ENCODE measurements at places on chromosomes 5 and 9.

GRCh38 chr5:33901156-33901555 lies 9.4 kb upstream of the ADAMTS12 start:
- DNase-seq = no peak

DNA sequence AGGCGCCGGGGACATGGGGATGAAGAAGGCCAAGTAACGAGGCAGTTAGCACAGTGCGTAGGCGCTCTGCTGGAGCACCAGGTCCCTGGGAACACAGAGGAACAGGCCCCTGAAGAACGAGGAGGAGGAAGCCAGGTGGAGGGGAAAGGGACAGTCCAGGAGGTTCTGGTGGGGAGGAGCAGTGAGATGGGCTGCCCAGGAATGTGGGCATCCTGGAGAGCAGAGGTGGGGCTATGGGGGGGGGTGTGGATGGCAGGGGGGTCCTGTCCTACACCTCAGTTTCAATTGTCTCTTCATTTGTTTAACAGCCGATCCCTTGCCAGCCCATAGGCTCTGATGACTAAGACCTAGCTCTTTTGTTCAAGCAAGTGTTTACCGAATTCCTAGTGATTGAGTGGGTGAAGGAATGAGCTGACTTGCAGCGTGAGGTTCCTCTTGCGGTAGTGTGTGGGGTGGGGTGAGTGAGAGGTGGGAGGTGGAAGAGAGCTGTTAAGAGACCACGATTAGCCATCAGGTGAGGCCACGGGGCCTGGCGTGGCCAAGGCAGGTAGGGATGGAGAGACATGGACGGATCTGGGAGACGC lies 8.4 kb upstream of the PHYHD1 start:
- no peak for DNase-seq

GRCh38 chr5:67639976-67640375 lies 443.4 kb upstream of the CD180 start:
- DNase-seq = no peak

DNA sequence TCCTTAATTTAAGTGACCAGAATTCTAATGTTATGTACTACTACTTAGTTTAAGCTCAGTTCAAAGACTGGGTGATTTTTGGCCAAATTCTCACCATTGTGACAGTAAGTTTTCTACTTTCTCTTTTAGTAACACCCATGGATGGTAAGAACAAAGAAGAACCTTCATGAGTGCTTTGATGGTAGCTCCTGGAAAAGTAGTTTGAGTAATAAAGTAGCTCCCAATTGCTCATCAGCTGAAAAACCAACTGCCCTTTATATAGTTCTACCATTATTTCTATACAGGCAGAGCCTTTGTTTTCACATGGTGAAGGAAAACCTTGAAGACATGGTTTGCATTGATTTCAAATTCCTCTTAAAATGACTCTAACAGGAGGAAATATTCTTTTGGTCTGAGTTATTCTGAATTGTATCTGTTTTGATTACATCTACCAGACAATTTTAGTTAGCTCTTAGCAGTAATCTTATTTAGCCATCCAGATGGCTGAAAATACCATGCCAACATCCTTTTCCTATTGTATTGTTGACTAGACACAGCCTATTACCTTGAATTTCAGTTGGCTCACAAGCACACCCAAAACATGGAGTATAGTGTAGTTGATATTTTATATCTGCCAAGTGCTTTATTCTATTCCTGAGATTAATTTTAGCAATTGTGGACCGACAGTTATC lies 23.7 kb upstream of the STARD4 start:
- DNase-seq = no peak

DNA sequence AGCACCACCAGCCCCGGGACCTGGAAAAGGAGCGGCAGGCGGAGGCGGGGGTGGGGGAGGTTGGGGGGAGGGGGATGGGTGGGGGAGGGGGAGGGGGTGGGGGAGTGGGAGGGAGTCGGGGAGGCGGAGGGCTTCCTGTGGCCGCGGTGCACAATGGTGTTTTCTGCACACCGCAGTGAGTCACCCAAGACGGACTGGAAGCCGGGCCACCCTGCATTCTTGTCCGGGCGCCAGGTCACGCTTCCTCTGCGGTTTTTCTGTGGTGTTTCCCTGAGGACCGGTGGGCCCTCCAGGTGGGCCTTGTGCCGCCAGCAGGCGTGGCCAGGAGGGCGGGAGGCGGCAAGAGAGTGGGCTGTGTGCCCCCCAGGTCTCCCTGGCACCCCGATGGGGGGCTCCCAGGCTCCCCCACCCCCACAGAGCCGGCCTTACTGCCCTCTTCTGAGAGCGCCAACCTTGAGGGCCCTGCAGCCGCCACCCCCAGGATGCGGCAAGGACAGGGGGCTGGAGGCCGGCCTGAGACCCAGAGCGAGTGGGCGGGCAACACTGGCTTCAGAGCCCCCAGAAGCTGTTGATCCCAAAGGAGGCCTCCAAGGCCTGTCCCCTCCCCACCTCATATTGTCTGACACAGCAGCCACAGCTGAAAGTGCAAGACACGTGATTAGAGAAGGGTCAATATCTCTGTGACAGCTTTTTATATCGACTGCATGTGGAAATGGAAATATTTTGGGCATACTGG lies 11.1 kb downstream of the EXD3 start:
- DNase-seq = peak; percentile 35

- no peak for DNase-seq
Observed at GRCh38 chr9:108786901-108787689, 68.7 kb downstream of the ACTL7B start.

DNA sequence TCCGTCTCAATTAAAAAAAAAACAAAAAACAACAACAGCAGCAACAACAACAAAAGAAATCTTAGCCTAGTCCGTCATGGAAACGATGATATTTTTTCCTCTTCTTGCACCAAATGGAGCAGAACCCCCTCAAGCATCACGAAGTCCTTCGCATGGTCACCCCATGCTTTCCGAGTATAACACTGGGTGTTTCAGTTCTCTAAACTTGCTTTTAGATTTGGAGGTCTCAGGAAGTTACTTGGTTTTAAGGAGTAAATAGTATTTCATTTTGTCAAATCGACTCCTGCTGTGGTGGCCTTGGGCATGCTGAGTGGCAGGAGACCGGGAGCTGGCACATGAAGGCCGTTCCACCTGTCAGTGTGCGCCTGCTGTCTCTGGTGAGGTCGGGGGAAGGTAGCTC lies 118.5 kb upstream of the CACNA1B start:
- no peak for DNase-seq

DNA sequence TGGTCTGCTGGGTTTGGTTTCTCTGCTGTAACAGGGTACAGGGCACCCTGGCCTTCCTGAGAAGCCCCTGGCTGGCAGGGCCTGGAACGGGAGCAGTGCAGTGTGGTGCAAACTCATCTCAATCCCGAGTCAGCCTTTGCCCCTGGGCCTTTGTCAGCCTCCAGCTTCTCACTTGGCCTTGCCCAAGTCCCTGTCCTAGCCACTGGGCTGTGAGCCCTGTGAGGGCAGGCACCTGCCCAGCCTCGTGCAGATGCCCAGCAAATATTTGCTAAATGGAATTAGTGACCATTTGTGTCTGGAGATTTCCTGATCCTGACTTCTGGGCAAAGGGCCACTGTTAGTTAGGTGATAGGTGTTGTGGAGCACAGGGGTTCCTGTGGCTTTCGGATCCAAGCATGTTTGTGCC lies 13.0 kb downstream of the RGS3 start:
- no peak for DNase-seq

- no peak for DNase-seq
Observed at GRCh38 chr9:27371382-27371781, 74.4 kb upstream of the EQTN start.

GRCh38 chr5:103561685-103562452 lies 720 bp downstream of the NUDT12 start:
- DNase-seq = no peak

DNA sequence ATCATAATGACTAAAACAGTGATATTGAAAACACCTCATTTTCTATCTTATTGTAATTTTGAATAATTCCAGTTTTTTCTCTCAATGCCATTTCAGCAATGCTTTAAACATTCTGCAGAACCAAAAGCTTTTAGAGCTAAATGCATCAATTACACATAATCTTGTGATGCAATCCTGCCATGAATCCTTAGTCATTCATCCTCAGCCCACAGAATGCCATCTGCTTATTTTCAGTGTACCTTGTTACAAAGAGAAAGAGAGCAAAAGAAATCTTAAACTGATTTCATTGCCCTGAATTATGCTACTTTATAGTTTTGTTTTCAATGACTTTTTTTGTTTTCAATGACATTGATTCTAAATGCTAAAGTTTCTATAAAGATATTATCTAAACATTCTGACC lies 1234.8 kb upstream of the C9orf72 start:
- DNase-seq = no peak

GRCh38 chr9:72726947-72727346 lies 205.5 kb downstream of the TMC1 start:
- no peak for DNase-seq

DNA sequence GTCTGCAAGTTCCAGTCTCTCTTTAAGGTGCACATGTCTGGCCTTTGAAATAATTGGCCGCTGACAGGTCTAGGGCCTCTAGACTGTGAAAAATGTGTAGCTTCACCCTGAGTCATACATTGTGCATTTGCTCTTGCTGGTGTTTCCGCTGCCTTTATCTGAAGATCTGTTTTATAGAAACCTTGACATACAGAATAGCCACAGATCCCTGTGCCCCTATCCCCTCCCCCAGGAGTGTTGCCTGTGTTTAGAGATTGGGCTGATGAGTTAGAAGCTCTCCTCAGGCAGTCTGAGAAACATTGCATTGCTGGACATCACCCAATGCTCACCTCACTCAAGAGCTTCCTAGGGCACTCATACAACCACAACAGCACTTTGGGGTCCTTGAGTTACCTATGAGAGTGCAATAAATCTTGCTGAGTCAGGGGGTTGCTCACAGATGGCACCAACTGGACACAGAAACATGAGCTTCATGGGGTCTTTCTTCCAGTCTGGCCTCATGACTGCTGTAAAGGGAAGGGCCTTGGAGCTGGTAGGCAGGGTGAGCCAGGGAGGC lies 3.8 kb upstream of the ZNF782 start:
- DNase-seq = no peak

- DNase-seq = no peak
Observed at GRCh38 chr9:91426123-91426745, 2.6 kb upstream of the NFIL3 start.

DNA sequence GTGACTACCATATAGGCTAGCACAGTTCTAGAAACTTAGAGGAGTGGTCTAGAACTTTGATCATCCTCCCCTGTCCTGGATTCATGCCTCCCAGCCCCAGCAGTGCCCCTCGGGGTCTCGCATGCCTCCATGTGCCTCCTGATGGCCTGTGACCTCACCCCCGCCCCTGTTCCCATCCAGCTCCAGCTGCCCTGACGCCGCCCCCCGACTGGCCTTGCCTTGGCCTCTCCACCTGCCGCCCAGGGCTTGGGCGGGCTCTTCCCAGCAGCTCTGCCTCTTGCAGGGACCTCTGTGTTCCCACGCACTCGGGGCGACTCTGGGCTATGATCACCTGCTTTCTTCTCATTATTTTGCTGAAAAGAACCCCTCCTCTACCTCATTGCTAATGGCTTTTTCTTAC lies 115.4 kb upstream of the PHYKPL start:
- DNase-seq = no peak

DNA sequence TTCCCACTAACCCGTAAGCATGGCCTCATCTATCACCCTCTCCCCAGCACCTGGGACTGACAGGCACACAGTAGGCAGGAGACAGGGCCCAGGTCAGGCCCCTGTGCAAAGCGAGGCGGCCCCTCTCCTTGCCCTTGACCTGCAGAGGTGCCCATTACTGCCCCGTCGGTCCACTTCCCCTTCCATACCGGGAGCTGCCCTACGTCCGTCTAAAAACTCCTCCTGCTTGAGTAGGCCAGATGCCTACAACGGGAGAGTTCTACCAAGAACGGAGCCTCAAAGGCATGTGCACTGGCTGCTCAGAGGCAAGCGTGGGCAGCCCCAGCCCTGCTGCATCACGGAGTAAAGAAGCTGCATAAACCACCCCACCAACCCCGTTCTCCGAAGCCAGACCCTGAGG lies 4.6 kb upstream of the DPH7 start:
- no peak for DNase-seq

DNA sequence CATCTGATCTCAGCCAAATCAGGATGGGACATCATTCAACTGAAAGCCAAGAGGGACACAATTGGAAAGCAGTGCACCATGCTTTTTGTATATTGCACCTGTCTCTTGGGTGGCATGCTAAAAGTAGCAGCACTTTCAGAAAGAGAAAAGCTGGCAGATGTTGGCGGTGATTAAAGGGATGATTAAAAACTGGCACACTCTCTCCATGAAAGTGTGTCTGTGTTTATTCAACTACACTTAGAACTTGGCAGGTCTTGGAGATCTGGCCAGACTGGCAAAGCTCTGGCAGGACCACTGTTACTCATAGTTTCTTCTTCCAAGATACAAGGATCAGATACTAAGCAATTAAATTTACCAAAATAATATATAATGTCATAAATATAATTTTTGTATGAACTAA lies 112.9 kb upstream of the ELAVL2 start:
- no peak for DNase-seq

GRCh38 chr5:6728011-6728794 lies 15.0 kb downstream of the TENT4A start:
- no peak for DNase-seq

- DNase-seq = no peak
Observed at GRCh38 chr5:40477856-40478546, 201.7 kb upstream of the PTGER4 start.

DNA sequence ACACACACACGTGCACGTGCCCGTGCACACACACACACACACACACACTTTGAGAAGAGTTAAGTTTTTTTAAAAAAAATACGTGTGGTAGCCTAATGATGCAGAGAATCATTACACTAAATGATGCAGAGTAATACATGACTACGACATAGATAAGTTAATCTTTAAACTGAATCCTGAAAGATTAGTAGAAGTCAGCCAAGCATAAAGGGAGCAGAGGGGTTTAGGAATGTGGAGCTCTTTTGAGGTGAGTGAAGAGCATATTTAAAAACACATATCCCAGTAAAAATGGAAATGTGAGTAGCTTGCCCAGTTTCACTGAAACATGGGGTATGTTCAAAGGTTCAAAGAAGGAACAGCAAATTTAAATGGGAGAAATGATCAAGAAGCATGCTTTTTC lies 61.3 kb upstream of the TYRP1 start:
- no peak for DNase-seq

GRCh38 chr9:70255486-70255885 lies 3.3 kb upstream of the SMC5 start:
- DNase-seq = no peak

DNA sequence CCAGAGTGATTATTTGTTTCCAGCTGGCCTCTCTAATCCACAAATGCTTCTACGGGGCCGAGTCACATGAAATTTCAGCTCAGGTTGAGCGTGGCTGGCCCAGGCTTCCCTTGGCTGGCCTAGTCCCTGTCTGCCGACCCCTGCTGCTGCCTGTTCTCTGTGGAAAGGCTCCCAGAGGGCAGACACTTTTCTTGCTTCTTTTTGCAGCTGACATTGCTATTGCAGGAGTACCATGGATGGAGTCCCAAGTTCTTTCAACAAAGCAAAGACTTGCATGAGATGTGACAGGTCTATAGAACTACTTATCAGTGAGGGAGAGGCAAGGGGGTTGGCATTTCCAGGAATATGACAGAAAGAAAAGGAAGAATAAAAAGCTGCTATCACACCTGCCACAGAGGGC lies 287.4 kb upstream of the ARRDC3 start:
- no peak for DNase-seq

- no peak for DNase-seq
Observed at GRCh38 chr5:143599474-143599873, 196.0 kb upstream of the NR3C1 start.

Data from NK-92 treated with Interleukin-12 subunit alpha and Interleukin-12 subunit beta, amount 100 ng/mL, for 24 hours (cell line).